H1 (cell line): ENCODE measurements at places on chromosomes 7 and 10.

DNA sequence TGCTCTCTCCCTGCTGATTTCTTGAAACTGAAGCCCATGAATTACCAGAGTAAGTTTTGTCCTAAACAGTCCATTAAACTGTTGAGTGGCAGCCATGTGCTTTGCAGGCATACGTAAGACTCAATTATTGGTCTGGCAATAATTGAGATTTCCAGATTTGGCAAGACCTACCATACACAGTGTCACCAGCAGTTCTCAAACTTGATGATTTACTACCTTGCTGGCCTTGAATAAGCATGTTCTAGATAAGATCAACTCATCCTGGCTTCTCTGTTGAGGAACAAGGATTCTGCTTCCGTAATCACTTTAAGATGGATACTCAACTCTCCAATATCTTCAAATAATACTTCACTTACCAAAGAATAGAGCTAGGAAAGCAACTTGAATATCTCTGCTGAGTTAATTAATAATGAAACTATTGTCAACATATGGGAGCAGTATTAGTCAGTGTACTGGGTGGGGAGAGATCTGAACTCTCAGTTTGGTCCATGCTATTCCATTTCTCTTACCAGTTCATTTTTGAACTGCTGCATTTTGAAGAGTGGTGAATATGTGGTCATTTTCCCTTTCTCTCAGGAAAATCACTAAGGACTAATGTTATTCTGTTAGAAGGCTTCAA, 181.4 kb downstream of the IPMK start:
- H3K36me3 ChIP-seq, result no peaks in the 10 kb centered on the region
- DNase-seq, result no peak
- H3K4me3 ChIP-seq, result no peak overlapping the region
- H3K27me3 ChIP-seq, result no peaks in the 10 kb centered on the region
- H3K27ac ChIP-seq, result no peak overlapping the region

- H3K27ac ChIP-seq, result no peak overlapping the region
- no peak for DNase-seq
- H3K4me1 ChIP-seq, result peaks cover 5% of the 10 kb centered on the region
- no peaks in the 10 kb centered on the region for H3K27me3 ChIP-seq
Observed at GRCh38 chr7:130938661-130939060, 204.7 kb upstream of the KLF14 start.

- DNase-seq, result no peak
- no peaks in the 10 kb centered on the region for H3K36me3 ChIP-seq
- no peak overlapping the region for H3K4me3 ChIP-seq
- no peak overlapping the region for H3K27ac ChIP-seq
- no peaks in the 10 kb centered on the region for H3K4me1 ChIP-seq
Observed at GRCh38 chr10:6667679-6668270, 87.7 kb upstream of the PRKCQ start.

DNA sequence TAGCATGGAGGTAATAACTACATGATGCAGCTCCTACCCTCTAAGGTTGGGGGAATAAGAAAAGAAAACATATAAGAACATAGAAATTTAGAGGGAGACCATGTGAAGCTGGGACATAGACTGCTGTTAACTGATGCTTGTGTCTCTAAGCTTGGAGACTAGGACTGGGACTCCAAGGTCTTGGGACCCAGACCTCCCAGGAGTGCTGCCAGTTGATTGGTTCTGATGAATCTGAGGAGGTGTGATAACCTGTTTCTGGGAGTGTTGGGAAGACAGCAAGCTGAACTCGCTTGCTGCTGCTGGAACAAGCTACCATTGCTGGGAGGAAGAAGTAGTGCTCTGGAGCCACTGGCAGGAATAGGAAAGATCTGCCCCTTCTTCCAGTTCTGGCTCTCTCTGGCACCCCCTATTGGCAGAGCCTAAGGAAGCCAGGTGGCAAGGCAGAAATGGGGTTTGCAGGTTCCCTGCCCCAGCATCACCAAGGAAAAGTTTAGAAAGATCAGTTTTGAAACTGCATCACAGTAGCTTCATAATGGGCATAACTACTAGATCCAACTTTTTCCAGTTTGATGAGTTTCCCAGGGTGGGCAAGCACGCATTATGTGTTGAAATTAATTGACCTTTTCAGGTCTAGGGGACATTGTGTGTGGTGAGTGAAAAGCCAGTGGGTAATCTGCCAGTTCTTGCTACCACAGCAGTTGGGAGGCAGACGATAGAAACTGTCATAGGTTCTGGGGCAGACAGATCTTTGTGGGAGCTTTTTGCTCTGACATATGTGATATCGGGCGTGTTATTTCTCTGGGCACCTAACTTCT, 140.7 kb downstream of the SND1 start:
- H3K36me3 ChIP-seq, result no peaks in the 10 kb centered on the region
- H3K27ac ChIP-seq, result no peak overlapping the region
- no peak overlapping the region for H3K4me3 ChIP-seq
- DNase-seq, result peak; percentile 39
- peaks cover 4% of the 10 kb centered on the region; the same call in 1 of the 2 replicates for H3K4me1 ChIP-seq
- H3K27me3 ChIP-seq, result no peaks in the 10 kb centered on the region

GRCh38 chr10:91785830-91786229, 12.4 kb upstream of the TNKS2 start:
- H3K27ac ChIP-seq, result no peak overlapping the region
- no peaks in the 10 kb centered on the region for H3K27me3 ChIP-seq
- H3K36me3 ChIP-seq, result no peaks in the 10 kb centered on the region
- H3K4me3 ChIP-seq, result no peak overlapping the region

- H3K4me1 ChIP-seq, result no peaks in the 10 kb centered on the region
- no peak for DNase-seq
- no peak overlapping the region for H3K4me3 ChIP-seq
- no peak overlapping the region for H3K27ac ChIP-seq
- no peaks in the 10 kb centered on the region for H3K36me3 ChIP-seq
- H3K27me3 ChIP-seq, result no peaks in the 10 kb centered on the region
Observed at GRCh38 chr10:78664929-78665553, 403.7 kb upstream of the ZMIZ1 start.

GRCh38 chr7:107815254-107815882, 12.3 kb upstream of the SLC26A3 start:
- no peaks in the 10 kb centered on the region for H3K4me1 ChIP-seq
- no peaks in the 10 kb centered on the region for H3K36me3 ChIP-seq

GRCh38 chr10:30784897-30785605, 155.5 kb upstream of the LYZL2 start:
- H3K27me3 ChIP-seq, result peaks cover 12% of the 10 kb centered on the region; the same call in 1 of the 2 replicates
- no peaks in the 10 kb centered on the region for H3K36me3 ChIP-seq
- no peak overlapping the region; the same call in 1 of the 2 replicates for H3K27ac ChIP-seq

DNA sequence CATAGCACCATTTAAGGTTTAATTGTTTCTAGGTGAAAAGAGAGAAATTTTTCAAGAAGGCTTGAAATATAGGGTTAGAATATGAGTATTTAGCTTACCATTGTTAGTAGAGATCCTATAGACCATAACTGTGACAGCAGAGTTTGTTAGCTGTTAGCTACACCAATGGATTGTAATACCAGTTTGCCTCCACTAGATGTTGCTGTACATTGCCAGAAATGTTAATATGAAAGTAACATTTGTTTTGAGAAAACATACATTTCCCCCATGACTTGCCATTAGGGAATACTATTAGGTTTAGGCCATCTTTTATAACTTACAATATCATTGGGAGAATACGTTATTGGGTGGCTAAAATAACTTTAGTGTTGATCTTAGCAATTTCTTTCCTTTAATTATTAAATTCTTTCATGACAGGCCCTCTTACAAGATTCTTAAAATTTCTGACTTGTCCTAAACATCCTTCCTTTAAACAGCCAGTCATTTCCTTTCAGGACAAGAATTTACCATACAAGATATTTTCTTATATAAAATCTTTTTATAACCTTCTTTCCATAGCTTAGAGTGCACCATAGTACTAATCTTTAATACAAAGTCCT, 39.5 kb downstream of the ZNF117 start:
- H3K4me3 ChIP-seq, result no peak overlapping the region
- H3K36me3 ChIP-seq, result no peaks in the 10 kb centered on the region
- no peak for DNase-seq

DNA sequence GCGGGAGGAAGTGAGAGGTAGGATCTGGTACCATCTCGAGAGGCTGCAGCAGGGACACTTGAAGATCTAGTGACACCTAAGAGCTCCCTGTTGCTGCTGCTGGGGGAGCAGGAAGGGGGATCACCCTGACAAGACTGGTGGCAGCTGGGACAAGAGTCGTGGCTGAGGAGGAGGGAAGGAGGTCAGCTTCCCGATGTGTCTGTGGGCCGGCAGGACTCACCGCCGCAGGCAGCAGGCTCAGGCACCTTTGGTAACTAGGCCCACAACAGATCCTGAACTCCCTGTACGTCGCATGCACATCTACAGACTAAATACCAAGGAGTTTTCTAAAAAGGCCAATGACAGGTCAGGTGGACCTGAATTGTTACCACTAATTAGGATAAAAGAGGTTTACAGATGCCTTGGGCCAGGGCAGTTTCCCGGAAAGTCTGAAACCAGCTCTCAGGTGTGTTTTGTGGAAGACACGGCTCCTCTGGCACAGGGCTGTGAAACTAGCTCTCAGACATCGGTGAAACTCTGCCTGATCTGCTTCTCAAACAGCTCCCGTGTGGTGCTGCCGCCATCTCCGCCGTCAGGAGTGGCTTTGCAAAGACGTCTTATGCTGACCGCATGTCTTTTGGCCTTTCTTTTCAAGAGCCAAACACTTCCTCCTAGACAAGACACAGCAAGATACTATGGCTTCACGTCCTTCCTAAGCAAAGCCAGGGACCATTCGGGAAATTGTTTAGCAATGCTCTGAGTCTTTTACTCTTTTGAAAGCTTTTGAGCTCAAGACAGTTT, 609.7 kb downstream of the PTPRN2 start:
- no peak overlapping the region for H3K27ac ChIP-seq
- H3K36me3 ChIP-seq, result no peaks in the 10 kb centered on the region
- no peaks in the 10 kb centered on the region for H3K27me3 ChIP-seq
- DNase-seq, result no peak

- no peak for DNase-seq
- no peaks in the 10 kb centered on the region for H3K36me3 ChIP-seq
- no peaks in the 10 kb centered on the region for H3K4me1 ChIP-seq
- H3K27ac ChIP-seq, result no peak overlapping the region
- H3K4me3 ChIP-seq, result no peak overlapping the region
Observed at GRCh38 chr10:18450298-18450697, 201.1 kb downstream of the NSUN6 start.

- no peak for DNase-seq
- peaks cover 29% of the 10 kb centered on the region for H3K27me3 ChIP-seq
- peaks cover 8% of the 10 kb centered on the region for H3K4me1 ChIP-seq
- no peak overlapping the region for H3K4me3 ChIP-seq
Observed at GRCh38 chr10:123974406-123974805, 82.8 kb upstream of the CPXM2 start.

DNA sequence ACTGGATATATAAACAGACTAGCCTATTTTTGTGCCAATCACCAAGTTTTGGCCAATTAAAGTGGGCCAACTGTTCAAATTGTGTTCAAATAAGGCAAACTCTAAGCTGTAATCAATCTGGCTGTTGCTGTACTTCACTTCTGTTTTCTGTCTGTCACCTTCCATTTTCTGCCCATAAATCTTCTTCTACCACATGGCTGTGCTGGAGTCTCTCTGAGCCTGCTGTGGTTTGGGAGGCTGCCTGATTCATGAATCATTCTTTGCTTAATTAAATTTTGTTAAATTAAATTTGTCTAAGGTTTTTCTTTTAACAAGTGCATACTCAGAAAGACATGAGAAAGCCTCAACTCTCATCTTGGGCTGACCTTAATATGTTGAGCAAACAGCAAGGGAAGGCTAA, 172.6 kb upstream of the VIPR2 start:
- no peak overlapping the region for H3K4me3 ChIP-seq
- H3K27ac ChIP-seq, result no peak overlapping the region
- H3K27me3 ChIP-seq, result no peaks in the 10 kb centered on the region

- H3K4me3 ChIP-seq, result no peak overlapping the region
- no peak for DNase-seq
- H3K4me1 ChIP-seq, result no peaks in the 10 kb centered on the region
- no peak overlapping the region for H3K27ac ChIP-seq
Observed at GRCh38 chr7:22426463-22427094, 69.6 kb upstream of the RAPGEF5 start.

GRCh38 chr10:102230264-102230860, 4.3 kb downstream of the ELOVL3 start:
- H3K4me1 ChIP-seq, result no peaks in the 10 kb centered on the region
- no peaks in the 10 kb centered on the region for H3K36me3 ChIP-seq
- peak; percentile 88 for DNase-seq
- peaks cover 72% of the 10 kb centered on the region for H3K27me3 ChIP-seq
- no peak overlapping the region for H3K27ac ChIP-seq

GRCh38 chr7:130363026-130363847, 17.1 kb upstream of the CPA1 start:
- no peaks in the 10 kb centered on the region; the same call in 1 of the 2 replicates for H3K27me3 ChIP-seq
- H3K36me3 ChIP-seq, result no peaks in the 10 kb centered on the region
- DNase-seq, result no peak
- no peaks in the 10 kb centered on the region for H3K4me1 ChIP-seq
- no peak overlapping the region for H3K27ac ChIP-seq

DNA sequence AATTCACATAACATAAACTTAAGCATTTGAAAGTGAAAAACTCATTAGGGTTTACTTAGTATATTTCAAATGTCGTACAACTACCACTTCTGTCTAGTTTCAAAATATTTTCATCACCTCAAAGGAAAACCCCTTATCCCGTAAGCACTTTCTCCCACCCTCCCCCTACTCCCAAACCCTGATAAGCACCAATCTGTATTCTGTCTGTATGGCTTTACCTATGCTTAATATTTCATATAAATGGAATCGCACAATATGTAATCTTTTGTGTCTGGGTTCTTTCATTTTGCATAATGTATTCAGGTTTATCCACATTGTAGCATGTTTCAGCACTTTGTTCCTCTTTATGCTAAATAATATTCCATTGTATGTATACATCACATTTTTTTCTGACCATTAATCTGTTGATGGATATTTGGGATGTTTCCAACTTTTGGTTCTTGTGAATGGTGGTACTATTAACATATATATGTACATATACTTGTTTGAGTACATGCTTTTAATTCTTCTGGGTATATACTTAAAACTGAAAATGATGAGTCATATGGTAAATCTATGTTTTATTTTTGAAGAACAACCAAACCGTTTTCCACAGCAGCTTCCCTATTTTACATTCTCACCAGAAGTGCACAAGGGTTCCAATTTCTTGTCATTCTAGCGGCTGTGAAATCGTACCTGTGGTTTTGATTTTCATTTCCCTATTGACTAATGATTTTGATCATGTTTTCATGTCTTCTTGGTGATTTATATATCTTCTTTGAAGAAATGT, 6.2 kb upstream of the STARD3NL start:
- H3K4me1 ChIP-seq, result no peaks in the 10 kb centered on the region
- H3K4me3 ChIP-seq, result no peak overlapping the region
- H3K27me3 ChIP-seq, result no peaks in the 10 kb centered on the region
- H3K27ac ChIP-seq, result no peak overlapping the region
- no peaks in the 10 kb centered on the region for H3K36me3 ChIP-seq

DNA sequence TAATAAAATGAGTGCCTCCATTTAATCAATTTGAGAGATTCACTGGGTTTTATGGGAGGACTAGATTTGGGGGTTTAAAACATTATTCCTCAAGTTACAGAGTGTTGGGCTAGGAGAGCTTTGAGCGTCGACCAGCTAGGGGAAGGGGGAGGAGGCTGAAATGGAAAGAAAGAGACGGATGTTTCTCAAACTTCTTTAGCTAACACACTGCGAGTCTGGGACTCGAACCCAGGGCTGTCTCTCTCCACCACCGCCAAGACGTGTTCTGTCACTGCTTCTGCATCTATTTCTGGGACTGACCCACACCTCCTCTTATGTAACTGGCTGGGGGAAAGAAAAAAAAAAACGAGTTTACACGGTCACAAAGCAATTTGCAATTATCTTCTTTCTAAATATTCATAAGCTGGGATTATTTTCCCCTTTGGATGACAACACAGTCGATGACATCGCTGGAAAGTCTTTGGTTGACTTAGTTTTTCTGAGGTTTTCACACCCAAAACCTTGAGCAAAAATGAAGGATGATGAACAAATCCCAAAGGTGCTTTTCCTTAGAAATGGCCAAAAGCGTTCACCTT, 27.2 kb downstream of the CHST15 start:
- no peaks in the 10 kb centered on the region for H3K36me3 ChIP-seq
- H3K4me3 ChIP-seq, result no peak overlapping the region
